DMS 273 treated with DMSO at 0.1 percent for 48 hours (cell line): ENCODE measurements at places on chromosomes 11 and 22.

- DNase-seq = no peak
Observed at GRCh38 chr11:88169471-88169870, 5.8 kb downstream of the RAB38 start.

DNA sequence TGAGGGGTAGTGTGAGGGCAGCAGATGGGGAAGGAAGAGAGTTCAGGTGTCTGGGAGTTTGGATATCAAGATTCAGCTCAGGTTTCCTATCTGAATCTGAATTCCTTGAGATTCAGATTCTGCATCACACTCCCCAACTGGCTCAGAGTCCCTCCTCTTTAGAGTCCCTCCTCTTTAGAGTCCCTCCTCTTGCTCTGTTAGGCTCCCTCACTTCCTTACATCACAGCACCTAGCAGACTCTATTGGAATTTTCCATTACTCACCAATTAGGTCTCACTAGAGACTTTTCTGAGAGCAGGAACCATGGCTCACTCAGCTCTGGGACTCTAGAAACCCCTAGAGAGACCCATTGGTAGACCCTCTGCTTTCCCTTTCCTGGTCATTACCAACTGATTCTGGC lies 303.4 kb upstream of the SYN3 start:
- no peak for DNase-seq

DNA sequence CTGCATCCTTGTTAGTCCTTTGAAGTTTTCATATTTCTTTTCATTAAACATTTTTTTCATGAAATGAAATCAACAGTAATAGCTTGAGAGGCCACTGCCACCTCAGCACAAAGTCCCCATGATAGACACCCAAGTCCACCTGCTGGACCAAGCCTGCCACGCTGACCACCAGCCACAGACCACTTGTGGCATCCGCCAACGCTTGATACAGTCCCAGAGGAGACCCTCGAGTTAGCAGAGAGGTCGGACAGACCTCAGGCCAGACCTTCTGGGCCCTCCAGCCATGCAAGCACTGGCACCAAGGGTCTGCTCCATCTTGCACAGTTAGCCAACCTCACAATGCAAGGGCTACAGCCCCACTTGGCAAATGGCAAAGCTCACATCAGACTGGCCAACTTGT lies 91.8 kb upstream of the RTL6 start:
- DNase-seq = no peak

DNA sequence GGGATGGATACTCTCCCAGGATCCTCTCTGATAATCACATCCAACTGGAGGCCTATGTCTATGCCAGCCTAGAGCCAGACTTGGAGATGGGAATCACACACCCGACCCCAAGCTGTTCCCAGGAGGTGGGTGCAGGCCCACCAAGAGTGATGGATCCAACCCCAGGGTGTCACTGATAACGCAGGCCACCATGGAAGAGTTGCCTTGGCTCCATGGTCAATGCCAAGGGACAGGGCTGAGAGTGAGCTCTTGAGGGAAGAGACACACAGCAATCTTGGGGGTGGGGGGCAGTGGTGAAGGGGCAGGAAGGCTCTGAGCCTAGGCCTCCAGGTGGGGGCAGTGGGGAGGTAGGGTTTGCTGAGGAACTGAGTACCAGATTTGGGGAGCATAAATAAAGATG lies 16.9 kb downstream of the TUB start:
- DNase-seq = no peak

- no peak for DNase-seq
Observed at GRCh38 chr11:117610901-117611300, 186.1 kb downstream of the DSCAML1 start.

DNA sequence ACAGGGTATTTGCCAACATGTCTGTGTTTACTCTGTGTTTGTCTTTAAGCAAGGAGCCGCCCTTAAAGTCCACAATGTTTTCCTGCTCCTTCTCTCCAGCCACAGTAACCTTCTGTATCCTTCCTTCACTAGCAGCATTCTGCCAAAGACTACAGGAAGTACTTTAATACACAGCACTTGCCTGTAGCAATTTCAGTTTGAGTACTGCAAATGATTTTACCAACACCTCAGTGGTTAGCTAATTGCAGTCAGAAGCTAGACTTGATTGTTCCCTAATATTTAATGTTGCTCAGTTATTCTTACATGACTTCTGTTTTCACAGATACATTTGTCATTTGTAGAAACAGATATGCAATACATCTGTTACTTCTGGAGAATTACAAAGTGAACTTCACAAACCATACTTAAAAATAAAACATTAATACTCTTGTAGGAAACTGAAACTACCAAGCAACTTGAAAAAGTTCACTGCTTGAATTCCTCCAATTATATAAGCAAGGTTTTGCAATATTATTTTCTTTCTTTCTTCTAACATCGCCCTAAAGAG lies 69.1 kb downstream of the FCHSD2 start:
- DNase-seq = no peak

DNA sequence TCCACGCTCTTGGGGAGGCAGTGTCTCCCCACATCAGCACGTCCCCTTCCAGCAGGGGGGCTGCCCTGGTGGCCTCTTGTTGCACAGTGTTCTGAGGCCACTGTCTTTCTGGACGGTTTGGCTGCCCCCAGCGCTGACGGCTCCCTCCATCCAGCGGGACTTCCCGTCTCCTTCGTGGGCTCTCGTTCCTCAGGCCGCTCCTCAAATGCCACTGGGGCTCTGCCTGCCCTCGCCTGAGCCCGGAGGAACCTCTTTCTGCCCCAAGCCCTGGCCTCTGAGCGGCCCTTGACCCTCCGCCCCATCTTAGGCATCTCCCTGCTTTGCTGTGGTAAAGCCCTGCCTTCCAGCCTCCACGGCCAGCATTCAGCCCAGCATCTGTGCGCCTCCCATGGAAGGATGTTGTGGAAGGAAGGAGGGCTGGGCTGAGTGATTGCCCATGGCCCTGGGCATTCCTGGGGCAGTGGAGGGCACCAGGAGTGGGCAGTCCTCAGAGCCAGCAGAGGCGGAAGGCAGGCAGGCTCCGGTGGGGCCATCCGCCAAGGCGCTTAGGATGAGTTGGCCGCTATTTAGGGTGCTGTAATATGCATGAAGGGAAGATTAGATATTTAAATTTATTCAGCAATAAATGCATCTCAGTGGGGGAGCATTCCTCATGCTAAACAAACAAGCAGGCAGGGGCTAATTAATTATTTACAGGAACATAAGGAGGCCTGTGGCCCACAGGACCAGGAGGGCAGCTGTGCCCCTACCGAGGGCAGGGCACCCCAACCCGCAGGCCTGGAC lies 17.8 kb downstream of the OTUB1 start:
- DNase-seq = no peak
